ENCODE measurements at places on chromosomes 1 and 21.

DNA sequence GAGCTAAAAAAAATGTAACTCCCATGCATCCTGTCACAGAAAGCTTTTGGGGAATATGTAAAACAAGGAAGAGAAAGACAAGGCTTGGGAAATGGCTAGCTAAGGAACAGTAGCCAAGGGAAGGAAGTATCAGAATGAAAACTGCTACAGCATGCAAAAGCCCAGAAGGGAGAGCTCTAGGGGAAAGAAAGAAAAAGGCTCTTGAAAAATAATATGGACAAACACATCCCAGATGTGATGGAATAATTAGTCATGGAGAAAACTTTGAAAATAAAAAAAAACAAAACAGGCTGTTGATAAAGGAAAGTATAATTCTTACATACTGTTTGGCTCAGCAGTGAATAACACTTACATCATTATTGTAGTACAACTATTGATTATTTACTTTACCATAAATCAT lies 47.9 kb upstream of the VCAM1 start:
- DNase-seq = no peak

- no peak for DNase-seq
Measured at GRCh38 chr1:111285879-111286278, 4.8 kb upstream of the CHIA start.

GRCh38 chr1:52296345-52296744 lies 69.7 kb downstream of the CC2D1B start:
- no peak for DNase-seq

DNA sequence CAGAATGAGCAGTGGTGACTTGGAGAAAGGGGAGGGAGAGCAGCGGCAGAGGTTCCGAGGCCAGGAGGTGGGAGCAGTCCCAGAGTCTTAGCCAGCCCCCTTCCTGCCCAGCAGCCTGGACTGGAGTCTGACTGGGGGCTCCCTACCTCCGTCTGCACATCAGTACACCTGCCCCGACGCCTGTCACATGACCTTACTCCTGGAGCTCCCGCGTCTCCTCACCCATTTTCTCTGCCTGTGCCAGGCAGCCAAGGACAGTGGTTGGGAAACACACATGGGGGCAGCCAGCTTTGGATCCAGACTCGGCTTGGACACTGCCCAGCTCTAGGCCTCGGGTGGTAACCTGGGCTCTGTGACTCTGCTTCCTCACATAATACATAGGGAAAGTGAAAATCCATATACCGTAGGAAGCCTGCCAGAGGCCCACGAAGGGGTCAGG lies 16.9 kb downstream of the ACTRT2 start:
- no peak for DNase-seq

DNA sequence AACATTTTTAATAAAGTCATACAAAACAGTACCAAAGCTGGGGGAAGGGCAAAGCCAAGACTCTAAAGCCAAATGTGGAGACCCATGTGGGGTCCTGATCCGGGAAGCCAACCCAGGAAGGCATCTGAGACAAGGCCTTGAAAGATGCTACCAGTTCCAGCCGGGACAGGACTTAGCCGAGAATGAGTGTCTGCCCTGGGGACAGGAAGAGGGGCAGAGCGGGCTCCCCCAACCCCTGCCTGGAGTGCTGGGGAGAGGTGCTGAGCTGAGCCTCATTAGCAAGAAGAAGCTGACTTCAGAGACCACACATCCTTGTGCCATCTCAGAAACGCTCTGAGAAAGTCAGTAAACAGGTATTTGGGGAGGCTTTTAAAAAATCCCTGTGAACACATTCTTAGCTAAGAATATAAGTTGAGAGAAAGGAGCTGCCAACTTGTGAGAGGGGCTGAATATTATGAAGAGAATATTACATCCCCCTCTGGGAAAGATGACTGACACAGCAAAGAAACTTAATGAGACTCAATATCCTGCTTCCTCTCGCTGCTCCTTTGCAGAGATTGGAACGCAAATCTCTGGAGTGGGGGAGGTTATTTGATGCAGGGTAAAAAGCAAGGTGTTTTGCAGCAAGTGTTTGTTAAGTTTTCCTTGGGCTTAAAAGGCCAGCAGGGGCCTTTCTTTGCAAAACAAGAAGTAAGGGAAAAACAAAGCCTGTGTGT lies 103.3 kb upstream of the KCND3 start:
- DNase-seq = no peak

DNA sequence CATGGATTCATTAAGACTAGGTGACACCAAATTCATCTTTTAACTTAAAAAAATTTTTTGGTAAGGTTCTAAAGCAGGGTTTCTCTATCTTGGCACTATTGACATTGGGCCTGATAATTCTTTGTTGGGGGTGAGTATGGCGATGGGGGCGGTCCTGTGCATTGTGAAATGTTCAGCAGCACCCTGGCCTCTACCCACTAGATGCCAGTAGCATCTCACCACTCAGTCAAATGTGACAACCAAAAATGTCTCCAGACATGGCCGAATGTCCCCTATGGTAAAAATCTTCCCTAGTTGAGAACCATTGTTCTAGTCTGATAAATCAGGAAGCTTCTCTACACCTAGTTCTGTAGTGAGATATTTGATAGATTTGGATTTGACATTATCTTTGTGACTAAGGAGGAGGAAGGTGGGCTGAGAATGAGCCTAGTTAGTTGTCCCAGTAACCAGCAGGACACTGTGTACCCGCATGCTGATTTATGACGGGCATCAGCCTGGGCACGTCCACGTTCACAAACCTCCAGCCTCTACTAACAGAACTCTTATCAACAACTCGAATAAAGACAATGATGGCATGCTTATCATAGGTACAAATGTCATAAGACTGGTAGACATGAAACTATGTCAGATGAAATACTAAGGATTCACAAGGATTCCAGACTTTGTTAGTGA lies 104.6 kb downstream of the KCND3 start:
- DNase-seq = no peak

- no peak for DNase-seq
Measured at GRCh38 chr1:156922986-156923669, 2.7 kb downstream of the LRRC71 start.

DNA sequence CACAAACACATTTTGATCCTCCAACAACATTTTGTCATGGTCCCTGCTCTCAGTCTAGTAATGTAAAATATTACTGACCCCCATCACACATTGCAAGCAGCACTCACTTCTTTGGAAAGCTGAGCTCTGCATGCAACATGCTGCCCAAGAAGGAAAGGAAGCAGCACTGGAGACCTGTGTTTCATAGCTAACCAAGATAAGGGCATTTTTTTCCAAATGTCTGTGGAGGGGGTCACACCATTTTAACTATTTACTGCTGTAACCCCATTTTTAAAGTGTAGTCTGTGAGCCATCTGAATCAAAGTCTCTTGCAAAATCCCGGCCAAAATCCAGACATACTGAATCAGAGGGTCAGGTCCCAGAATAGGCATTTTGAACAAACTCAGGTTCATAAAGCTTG lies 4.5 kb upstream of the RASSF5 start:
- no peak for DNase-seq

GRCh38 chr1:227855687-227856086 lies 40.2 kb downstream of the PRSS38 start:
- no peak for DNase-seq

Data from cerebellar nuclear complex (tissue), 1 donor.